ENCODE measurements at places on chromosomes 4 and X. TPM values are rescaled to one million over a fixed set of nuclear protein-coding genes. Genes with fewer than 3 reads are reported as not detected.

The ETDB gene
- not detected for total RNA-seq

The HTR2C gene
- total RNA-seq: not detected

The TEC gene
- 0.33 TPM for total RNA-seq

The PNMA3 gene
- under 0.01 TPM for total RNA-seq

The SPIN2A gene
- not detected for total RNA-seq

The PCDH7 gene
- total RNA-seq: 26.2 TPM

The GNRHR gene
- total RNA-seq: not detected

The FDCSP gene
- not detected for total RNA-seq

The RNF212 gene
- 1.5 TPM for total RNA-seq

The QRFPR gene
- not detected for total RNA-seq

The WDR17 gene
- total RNA-seq: 0.98 TPM

The TBC1D8B gene
- total RNA-seq: 1.9 TPM

The C4orf51 gene
- total RNA-seq: not detected

The OPRPN gene
- total RNA-seq: not detected

The CDKL2 gene
- total RNA-seq: 1.5 TPM

The UGT2B10 gene
- not detected for total RNA-seq

The VCX3A gene
- total RNA-seq: not detected

The GUCY1B1 gene
- 4.7 TPM for total RNA-seq

The P2RY4 gene
- not detected for total RNA-seq

The SHOX gene
- total RNA-seq: not detected

The CISD2 gene
- total RNA-seq: 14.7 TPM

The KDR gene
- total RNA-seq: under 0.01 TPM

The FAM149A gene
- total RNA-seq: 37.8 TPM

The TRIML2 gene
- total RNA-seq: not detected

The PAGE5 gene
- not detected for total RNA-seq

The UPF3B gene
- total RNA-seq: 0.76 TPM

The S100G gene
- not detected for total RNA-seq

The GPR50 gene
- total RNA-seq: not detected

The GABRB1 gene
- 2.0 TPM for total RNA-seq

The PLS3 gene
- 87.7 TPM for total RNA-seq

The LRAT gene
- 1.1 TPM for total RNA-seq

The ZXDA gene
- total RNA-seq: 5.7 TPM

The NDST4 gene
- total RNA-seq: not detected

The BEX1 gene
- 0.63 TPM for total RNA-seq

The RBM46 gene
- total RNA-seq: 0.81 TPM

The XG gene
- total RNA-seq: not detected

The ODAPH gene
- total RNA-seq: 2.1 TPM

The FTHL17 gene
- not detected for total RNA-seq

The SASH3 gene
- not detected for total RNA-seq

The FMR1NB gene
- not detected for total RNA-seq

The CCDC158 gene
- total RNA-seq: not detected

The SYTL5 gene
- 0.16 TPM for total RNA-seq

The TRPC5OS gene
- not detected for total RNA-seq

The RPA4 gene
- 0.13 TPM for total RNA-seq

The CT47B1 gene
- not detected for total RNA-seq

The RAB40A gene
- under 0.01 TPM for total RNA-seq

The FRMD7 gene
- total RNA-seq: not detected

The RWDD4 gene
- 15.3 TPM for total RNA-seq

The CXCL9 gene
- total RNA-seq: not detected

The TMPRSS11D gene
- not detected for total RNA-seq

The NR0B1 gene
- 0.65 TPM for total RNA-seq

The CD38 gene
- under 0.01 TPM for total RNA-seq

The ARL9 gene
- 1.6 TPM for total RNA-seq

The SPANXA2 gene
- total RNA-seq: not detected

The NXF2 gene
- not detected for total RNA-seq

The GPRASP3 gene
- 1.3 TPM for total RNA-seq

The TMSB15C gene
- total RNA-seq: 2.5 TPM

The EXOC1L gene
- not detected for total RNA-seq

Measured in mesangial cell (primary cell).